Activated CD4-positive, alpha-beta T cell treated with anti-CD3 and anti-CD28 coated beads, Interleukin-2, amount 50 U/mL, for 48 hours (primary cell): ENCODE measurements at places on chromosomes 2 and 18.

GRCh38 chr2:18745431-18746272 lies 156.3 kb upstream of the NT5C1B start:
- DNase-seq: no peak

- no peak for DNase-seq
Measured at GRCh38 chr2:128633501-128633900, 314.8 kb upstream of the HS6ST1 start.

- no peak for DNase-seq
Measured at GRCh38 chr2:59857109-59857508, 696.3 kb downstream of the BCL11A start.

DNA sequence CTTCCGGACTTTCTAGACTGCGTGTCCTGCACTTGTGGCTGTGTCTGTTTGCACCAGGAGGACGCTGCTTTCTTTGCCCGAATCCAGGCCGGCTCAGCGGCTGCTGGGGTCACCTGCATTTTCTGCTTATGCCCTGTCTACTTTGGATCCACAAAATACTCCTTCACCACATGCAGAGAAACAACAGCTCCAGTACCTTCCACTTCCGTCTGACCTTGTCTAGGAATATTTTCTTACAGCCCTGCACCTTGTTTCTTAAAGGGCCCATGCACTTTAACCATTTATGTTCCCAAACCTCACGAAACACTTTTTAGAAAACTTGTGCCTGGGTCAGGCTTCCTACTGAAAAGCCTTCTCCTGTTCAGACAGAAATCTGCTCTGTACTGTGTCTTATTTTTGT lies 129.4 kb upstream of the NCK2 start:
- DNase-seq: no peak

DNA sequence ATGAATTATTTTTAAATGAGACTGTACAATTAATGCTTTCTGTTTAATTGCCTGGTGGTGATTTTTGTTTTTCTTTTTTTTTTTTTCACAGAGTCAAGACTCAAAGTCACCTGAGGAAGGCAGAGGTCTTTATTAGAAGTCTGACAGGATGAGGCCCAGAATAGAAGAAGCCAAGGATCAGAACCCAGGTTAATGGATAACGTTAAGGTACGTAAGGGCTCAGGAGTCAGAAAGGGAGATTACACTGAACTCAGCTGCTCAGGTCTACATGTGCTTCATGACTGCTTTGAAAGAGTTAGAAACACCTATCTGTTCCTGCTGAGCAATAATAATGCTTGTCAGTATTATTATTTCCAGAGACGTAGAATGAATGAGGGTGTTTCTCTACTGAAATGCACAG lies 196.5 kb downstream of the LRATD1 start:
- DNase-seq: no peak
